ENCODE measurements at places on chromosomes 7 and 10.

- no peak for DNase-seq
Observed at GRCh38 chr10:6892864-6893263, 312.8 kb upstream of the PRKCQ start.

GRCh38 chr7:84784450-84784849 lies 402.4 kb downstream of the SEMA3D start:
- no peak for DNase-seq

DNA sequence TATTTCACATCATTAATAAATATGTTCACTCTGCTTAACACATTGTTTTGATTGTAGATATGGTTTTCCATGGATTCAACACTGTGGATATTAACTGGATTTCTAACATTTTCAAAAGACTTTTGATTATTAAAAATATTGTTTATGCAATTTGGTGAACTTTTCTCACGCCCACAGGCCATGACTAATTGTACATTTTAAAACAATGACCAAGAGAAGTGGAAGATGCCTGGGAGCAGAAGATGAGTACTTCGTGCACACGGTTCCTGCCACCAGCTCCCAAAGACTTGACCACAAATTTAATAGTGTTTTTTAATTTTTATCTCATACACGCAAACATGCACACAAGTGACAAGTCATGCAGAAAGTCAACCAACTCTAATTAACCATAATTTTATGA lies 451.0 kb upstream of the ADARB2 start:
- no peak for DNase-seq

DNA sequence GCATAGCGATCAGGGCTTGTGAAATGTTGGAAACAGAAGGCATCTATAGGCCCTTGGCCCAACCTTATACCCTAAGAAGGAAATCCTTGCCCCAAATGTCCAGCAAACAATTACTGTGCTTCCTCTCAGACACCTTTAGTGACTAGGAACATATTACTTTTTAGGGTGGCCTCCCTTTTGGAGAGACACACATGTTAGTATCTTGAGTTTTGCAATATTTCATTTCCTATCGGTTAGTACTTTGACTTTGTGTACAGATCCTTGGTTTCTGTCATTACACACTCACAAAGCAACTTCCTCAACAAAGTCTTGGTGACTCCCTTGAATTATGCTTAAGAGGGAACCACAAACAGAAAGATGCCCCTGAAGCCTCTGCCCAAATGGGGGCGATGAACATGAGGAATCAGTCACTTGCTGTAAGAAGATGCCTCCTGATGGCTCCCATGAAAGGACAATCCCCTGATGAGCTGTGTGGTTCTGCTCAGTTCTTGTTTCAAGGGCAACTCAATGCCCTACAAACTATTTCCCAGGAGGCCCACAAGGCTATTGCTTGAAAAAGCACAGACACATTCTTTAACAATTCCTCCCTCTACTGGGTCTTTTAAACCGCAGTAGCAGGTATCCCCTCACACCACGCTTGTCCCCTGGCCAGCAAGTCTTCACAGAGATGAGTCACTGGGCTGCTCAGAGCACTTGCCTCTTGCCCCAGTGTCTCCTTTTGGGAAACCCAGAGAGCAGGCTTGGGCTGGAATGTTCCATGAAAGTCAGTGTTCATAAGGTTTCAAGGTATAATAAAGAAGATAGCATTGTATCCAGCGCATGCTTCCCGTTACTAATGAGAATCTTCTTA lies 196.2 kb downstream of the FANK1 start:
- DNase-seq = no peak

- no peak for DNase-seq
Observed at GRCh38 chr7:105304040-105304895, 84.5 kb downstream of the SRPK2 start.

- DNase-seq = no peak
Observed at GRCh38 chr10:59805014-59805413, 51.8 kb upstream of the MRLN start.

GRCh38 chr10:26780106-26780792 lies 80.5 kb downstream of the ABI1 start:
- DNase-seq = no peak

- no peak for DNase-seq
Observed at GRCh38 chr10:127910464-127910770, 3.5 kb downstream of the PTPRE start.

All from stimulated activated CD8-positive, alpha-beta memory T cell treated with anti-CD3 and anti-CD28 coated beads, Interleukin-7, amount 100 ng/mL, for 1 hour (primary cell).